ENCODE measurements at places on chromosomes 4 and X. TPM values are rescaled to one million over a fixed set of nuclear protein-coding genes. Genes with fewer than 3 reads are reported as not detected.

DNA sequence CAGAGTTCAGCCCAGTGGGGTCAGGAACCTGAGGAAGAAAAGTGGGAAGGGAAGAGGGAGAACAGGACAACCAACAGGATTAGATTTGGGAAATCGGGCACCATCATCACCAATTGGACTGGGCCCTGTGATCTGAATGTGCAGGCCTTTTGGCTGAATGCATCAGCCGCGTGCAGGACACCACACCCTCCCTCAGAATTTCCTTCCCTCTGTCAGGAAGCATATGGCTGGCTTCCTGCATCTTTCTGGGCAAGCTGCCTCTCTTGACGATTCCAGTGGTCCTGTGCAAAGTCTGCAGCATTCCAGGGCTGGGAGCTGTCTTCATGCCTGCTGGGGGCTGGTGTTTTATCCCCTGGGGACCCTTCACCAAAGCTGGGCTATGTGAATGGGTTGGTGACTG lies 16.4 kb downstream of the MAGEA4 start:
- DNase-seq = no peak

GRCh38 chrX:19772822-19773628 lies 114.4 kb downstream of the SH3KBP1 start:
- DNase-seq = no peak

DNA sequence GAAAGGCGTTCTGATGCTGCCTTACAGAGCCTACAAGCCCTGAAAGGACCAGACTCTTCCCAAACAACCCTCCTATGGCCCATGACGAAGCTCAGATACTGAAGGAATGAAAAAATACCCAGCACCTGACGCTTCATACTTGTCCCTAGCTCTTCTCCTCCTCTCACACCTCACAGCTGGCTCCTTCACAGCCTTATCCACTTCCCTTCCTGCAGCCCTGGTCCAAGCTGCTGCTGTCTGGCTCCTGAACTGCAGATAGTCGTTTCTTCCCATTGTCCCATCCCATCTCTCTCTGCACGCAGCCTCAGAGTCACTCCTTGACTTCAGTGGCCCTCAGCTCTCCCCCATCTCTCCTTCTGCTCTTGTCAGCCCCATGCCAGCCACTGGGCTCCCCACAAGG lies 56.6 kb downstream of the FAM193A start:
- DNase-seq = no peak

DNA sequence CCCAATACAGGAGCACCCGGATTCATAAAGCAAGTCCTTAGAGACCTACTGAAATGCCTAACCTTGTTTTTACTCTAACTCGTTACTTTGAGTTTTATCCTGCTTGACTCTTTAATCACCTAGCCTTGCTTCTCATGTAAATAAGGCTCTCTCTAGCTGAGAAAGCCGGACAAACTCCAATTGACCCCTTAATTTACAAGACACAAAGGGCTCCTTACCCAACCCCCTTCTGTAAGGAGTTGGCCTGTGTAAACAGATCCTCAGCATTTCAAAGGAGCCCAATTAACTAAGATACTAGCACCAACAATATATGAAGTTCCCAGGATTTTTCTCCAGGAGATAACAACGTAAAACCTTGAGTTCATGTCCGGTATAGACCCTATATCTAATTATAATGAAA lies 61.7 kb downstream of the CT47B1 start:
- no peak for DNase-seq

GRCh38 chr4:26836539-26836938 lies 24.1 kb upstream of the STIM2 start:
- no peak for DNase-seq

Gene UGT2B15
- not detected for total RNA-seq

Gene DUSP21
- not detected for total RNA-seq

Gene HUWE1
- total RNA-seq = 141 TPM
